Activated CD8-positive, alpha-beta memory T cell treated with anti-CD3 and anti-CD28 coated beads for 48 hours (primary cell): ENCODE measurements at places on chromosomes 7 and 10.
A peak's percentile ranks its signal among the peaks of the same experiment; 100 is the strongest.

DNA sequence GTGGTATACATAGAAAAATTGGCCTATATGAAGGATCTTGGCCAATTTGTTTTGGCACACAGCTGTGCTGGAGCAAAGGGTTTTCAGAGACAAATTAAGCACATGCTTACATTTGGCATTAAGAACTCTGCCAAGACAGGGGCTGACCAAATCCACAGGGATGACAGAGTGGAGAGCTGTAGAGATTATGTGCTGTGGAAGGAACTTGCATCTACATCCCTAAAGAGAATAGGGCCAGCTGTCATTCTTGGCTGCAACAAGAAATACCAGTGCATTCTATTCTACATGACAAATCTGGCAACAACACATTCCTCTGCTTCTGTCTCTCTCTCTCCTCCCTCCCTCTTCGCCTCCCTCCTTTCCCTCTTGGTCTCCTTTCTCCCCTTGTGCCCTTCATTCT, 75.6 kb downstream of the POM121L12 start:
- no peak for DNase-seq

GRCh38 chr7:135645296-135645904, 16.9 kb upstream of the STMP1 start:
- DNase-seq: no peak

GRCh38 chr10:15455456-15455855, 84.4 kb upstream of the FAM171A1 start:
- no peak for DNase-seq

- no peak for DNase-seq
These were observed 71.6 kb downstream of the PLCE1 start for GRCh38 chr10:94065362-94065761.

DNA sequence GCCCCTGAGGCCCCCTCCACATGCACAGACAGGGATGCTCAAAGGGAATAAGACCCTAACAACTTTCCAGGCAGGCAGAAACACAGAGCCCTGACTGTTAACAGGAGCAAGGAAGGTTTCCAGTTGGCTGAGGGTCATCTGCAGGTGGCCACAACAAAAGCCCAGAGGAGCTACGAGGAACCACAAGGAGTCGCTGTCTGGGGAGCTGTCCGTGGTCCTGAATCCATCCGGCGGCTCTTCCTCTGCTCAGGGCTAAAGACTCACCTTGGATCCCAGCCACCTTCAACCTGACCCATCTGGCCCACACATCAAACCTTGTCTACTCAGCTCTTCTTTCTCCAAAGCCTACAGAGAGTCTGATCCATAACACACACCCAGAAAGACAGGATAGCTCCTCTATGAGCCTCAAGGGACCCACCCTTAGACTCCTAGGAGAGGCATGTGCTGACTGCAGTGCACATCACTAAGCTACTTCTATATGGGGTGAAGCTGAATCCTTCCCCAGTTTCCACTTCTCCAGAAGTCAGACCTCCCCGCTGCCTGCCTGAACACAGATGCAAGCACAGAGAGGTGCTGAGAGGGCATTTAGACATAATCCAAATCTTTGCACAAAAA, 104.0 kb downstream of the SLIT1 start:
- peak; percentile 23 for DNase-seq

DNA sequence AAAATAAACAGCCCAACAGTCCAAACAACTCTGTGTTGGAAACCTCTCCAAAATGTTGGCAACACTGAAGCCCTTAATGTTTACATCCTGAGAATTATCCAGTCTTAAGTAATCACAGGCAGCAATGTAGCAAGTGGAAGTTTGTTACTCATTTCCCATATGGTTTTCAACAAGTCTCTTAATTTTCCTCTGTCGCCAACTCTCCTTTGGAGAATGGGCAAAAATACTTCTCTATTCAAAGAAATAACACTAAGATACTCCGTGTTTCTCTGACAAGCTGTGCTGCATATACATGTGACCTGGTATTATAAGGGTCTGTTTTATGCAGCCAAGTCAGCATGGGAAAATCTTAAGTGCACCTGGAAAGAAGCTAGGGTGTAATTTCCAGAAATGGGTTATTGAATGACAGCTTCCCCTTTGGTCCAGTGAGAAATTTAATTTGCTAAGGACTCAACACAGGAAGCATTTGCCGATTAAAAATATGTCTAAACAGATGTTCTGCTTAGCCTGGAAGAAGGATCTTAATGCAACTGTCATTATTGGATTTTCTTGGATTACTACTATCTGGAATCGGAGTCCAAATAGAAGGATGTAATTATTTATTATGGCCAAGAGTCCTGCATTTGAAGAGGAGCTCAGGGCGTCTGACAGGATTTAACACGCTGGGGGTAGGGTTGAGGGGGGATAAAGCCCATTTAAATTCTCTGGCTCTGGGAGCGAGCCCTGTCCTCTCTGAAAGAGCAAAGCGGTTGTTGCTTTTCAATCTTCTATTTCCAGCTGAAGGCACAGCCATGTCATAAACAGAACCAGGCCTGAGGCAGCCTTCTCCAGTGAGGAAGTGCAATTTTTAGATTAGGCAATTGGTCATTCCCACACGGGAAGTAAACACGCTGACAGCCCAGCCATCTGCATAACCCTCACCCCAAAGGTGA, 73.1 kb downstream of the TLL2 start:
- DNase-seq: no peak

DNA sequence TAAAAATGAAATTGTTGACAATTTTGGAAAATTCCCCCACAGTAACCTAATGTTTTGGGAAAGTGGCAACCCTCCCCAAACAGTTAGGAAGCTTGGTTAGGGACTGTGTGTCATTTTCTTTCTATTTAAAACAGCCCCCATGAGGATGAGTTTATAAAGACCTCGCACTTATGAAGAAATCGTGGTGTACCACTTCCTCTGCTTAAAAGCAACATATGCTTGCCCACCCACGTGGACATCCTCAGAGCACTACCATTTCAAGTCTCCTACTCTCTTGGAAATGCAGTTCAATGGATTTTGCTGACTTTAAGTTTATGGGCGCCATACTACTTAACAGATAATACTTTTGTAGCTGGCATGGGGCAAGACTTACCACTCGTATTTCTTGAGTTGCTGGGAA, 223.8 kb downstream of the DYNC1I1 start:
- no peak for DNase-seq

- DNase-seq: no peak
These were observed 25.0 kb downstream of the ZFAND2A start for GRCh38 chr7:1134951-1135350.

DNA sequence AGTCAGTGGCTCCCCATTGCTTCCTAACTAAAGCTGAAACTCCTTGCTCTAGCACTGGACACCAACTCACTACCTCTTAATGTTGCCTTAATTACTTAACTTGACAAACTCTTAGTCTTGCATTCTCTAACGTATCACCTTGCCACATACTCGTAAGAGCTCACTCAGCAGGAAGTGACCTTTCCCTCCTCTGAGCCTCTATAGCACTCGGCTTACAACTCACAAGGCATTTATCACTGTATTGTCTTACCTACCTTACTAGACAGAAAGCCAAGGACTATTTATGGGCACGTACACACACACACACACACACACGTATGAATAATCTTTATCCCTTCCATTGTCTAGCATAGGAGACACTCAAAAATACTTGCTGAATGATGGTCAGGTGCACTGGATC, 21.2 kb downstream of the CEP41 start:
- no peak for DNase-seq
